ENCODE measurements at places on chromosomes 7 and 10. TPM values are rescaled to one million over a fixed set of nuclear protein-coding genes. Genes with fewer than 3 reads are reported as not detected.

Gene CPVL
- total RNA-seq, result 28.8 TPM

Gene HUS1
- 21.7 TPM for total RNA-seq

GRCh38 chr10:130396044-130396443 lies 259.9 kb downstream of the GLRX3 start:
- no peak for DNase-seq

DNA sequence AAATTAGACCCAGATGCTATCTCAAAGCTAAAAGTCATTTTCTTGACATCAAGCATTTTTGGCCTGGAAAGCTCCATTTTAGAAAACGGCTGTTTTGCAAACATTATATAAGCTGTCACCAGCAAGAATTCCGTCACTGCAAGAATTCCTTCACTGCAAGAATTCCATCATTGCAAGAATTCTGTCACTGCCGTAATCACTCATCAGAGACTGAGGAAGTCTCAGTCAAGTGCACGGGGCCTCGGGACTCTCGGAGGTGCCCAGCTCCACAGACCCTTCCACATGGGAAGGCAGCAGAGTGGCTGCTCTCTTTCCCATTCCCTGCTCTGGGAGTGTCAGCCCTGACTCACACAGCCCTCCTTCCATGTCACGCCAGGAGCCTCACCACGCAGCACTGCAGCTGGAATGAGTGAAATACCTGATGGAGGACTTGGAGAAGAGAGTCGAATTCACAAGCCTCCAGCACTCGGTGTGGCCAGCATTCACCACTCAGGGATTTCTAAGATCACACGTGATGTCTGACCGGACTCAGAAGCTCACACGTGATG lies 168.3 kb downstream of the PTPRN2 start:
- no peak for DNase-seq

GRCh38 chr10:102796407-102797176 lies 40.6 kb downstream of the CYP17A1 start:
- DNase-seq, result no peak

- no peak for DNase-seq
Observed at GRCh38 chr10:124198871-124199270, 105.5 kb upstream of the CHST15 start.

GRCh38 chr10:44827431-44828006 lies 83.6 kb upstream of the TMEM72 start:
- DNase-seq, result no peak
